ENCODE measurements at places on chromosomes 13 and 19. TPM values are rescaled to one million over a fixed set of nuclear protein-coding genes. Genes with fewer than 3 reads are reported as not detected.

Gene PSPC1
- 40.5 TPM for polyA plus RNA-seq

Gene CAPN12
- 3.0 TPM for polyA plus RNA-seq

Gene VRK3
- 33.5 TPM for polyA plus RNA-seq

Gene FGF14
- polyA plus RNA-seq = 0.36 TPM

Gene ZNF682
- 1.7 TPM for polyA plus RNA-seq

Gene CYP2A7
- polyA plus RNA-seq = not detected

Gene ATP4B
- not detected for polyA plus RNA-seq

Gene PLK5
- polyA plus RNA-seq = not detected

Gene GRK1
- polyA plus RNA-seq = 0.12 TPM

Gene RAX2
- not detected for polyA plus RNA-seq

Gene RPS16
- 7,541 TPM for polyA plus RNA-seq

Gene OR4F17
- polyA plus RNA-seq = not detected

Gene KL
- polyA plus RNA-seq = 0.02 TPM

Gene ELSPBP1
- not detected for polyA plus RNA-seq
